ENCODE measurements at places on chromosomes 2 and 18.

DNA sequence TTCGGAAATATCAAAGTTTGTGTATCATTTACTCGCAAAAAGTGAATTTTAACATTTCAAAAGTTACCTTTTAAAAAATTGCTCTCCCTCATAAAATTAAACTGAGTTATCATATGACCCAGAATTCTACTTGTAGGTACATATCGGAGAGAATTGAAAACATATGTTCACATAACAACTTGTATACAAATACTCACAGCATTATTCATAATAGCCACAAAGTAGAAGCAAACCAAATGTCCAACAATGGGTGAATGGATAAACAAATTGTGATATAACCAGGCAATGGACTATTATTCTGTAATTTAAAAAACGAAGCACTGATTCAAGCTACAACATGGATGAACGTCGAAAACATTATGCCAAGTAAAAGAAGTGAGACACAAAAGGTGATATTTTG is 412.0 kb upstream of the TCF4 start:
- peak; percentile 33 for DNase-seq

DNA sequence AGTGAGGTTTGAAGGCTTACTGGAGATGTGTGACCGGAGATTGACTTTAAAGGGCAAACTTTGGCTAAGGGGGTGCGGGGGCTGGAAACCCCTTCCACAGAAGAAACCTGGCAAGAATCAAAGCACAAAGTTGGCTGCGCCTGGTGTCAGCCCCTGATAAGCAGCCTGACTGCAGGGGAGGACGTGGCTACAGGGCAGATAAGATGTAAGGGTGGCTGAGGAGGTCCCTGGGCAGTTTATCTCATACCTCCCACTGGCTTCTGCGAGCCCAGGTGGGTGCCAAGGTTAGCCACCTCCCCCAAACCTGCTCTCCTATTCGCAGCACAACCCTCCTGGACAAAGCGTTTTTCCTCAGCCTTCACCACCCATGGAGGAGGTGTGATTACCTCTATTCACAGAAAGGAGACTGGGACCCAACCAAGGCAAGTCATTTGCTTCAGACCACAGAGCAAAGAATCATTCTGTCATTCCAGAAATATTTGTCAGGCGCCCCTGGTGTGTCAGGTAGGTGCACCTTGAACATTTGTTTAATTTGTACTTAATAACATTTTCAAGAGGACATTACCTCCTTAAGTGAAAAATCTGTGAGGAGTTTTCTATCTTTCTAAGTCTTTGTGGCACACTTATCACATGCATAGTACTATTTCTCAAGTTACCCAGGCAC is 73.1 kb upstream of the IL1R1 start:
- no peak for DNase-seq

DNA sequence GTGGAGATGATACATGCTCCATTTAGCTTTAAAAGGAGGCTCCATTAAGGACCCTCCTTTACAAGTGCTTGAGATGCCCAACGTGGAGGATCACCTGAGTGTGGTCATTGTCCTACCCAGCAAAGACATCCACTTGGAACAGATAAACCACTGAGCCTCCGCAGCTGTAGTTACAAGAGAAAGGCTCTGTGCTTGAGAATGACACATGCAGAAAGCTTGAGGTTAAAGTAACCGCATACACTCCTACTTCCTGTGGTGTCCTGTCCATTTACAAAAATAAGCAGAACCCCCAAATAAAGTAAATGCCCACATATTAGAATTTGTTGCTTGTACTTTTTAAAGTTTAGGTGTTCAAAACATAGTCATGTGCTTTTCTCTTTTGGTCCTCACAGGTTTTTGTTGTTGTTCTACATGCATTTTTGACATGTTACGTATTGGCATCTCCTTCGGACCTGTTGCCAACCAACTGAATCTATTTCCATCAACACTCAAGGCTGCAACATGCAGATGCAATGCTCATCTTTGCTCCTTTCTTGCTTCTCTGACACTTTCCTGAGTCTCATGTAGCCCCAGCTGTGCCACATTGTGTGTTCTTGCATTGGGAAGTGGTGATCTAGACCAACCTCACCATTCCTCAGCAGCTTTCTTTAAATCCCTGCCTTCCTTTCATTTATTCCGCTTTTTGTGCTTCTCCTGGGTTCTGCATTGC is 56.0 kb downstream of the SERPINB7 start:
- DNase-seq, result no peak

GRCh38 chr2:219254590-219255201 is 978 bp upstream of the TUBA4A start:
- no peak for DNase-seq

- peak; percentile 9 for DNase-seq
Measured at GRCh38 chr2:208265371-208265800, 669 bp upstream of the PIKFYVE start.

GRCh38 chr18:61530681-61531080 is 197.5 kb downstream of the CDH20 start:
- no peak for DNase-seq

- DNase-seq, result no peak
Measured at GRCh38 chr18:79778291-79778791, 19.4 kb upstream of the KCNG2 start.

- peak; percentile 77 for DNase-seq
Measured at GRCh38 chr18:55401638-55402191, 186.3 kb downstream of the TCF4 start.

DNA sequence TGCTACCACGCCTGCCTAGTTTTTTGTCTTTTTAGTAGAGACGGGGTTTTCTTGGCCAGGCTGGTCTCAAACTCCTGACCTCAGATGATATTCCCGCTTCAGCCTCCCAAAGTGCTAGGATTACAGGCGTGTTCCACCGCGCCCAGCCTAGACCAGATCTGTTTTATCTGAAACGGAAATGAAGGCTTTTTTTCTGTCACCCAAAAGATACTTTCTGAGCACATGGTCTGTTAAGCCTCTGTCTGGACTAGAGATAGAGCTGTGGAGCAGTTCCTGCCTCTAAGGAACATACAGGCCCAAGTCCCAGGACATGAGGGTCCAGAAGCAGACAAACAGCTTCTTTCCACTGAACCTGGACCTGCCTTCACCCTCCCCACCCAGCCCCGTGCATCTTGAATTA is 43.6 kb upstream of the PTMA start:
- DNase-seq, result no peak

DNA sequence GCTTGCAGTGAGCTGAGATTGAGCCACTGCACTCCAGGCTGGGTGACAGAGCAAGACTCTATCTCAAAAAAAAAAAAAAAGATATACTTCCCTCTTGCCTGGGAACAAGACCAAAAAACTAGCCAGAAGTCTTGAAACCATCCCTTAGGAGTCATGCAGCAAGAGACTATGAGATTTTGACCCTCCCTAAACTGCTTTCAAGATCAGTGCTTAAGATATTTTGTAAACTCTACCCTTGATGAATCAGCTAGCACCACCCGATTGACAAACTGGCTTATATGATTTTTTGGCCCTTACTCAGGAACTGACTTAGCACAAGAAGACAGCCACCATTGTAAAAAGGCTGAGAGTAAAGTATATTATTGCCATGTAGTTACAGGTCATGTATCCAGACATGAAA is 3.8 kb downstream of the SULT1C3 start:
- DNase-seq, result no peak

DNA sequence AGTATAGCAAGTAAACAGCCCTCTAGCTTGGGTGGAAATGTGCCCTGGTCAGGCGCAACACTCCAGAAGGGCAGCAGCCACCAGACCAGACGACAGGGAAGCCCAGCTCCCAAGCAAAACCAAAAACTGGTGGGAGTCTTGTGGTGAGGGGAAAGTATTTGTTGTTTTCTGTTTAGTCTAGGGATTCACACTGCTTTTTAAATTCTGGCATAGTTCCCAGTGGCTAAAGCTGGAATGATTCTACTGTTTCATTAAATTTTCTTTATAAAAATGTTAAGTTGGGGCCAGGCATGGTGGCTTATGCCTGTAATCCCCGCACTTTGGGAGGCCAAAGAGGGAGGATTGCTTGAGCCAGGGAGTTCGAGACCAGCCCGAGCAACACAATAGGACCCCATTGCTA is 38.5 kb downstream of the MERTK start:
- no peak for DNase-seq

GRCh38 chr2:175880-176820 is 87.7 kb downstream of the SH3YL1 start:
- no peak for DNase-seq

DNA sequence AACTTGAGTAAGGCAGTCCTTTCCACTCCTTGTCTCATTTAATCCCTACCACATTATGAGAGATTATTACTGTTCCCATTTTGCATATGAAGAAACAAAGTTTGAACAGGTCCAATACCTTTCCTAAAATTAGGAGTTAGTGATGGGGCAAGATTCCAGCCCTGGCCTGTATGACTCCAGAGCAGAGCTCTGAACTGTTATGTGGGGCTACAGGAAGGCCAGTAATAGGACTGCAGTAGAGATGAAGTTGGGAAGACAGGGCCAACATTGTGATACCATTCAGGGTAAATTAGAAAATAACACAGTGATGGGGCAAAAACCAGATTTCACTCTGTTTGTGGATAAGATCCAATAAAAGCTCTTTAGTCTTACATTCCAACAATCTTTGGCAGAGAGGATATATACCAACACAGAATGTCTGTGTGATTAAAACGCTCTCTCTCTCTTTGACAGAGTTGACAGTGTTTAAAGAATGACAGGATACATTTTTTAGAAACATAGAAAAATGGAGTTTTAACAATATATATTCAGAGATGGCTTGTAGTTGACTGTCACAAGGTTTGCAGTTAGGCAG is 22.7 kb downstream of the KATNAL2 start:
- DNase-seq, result no peak

DNA sequence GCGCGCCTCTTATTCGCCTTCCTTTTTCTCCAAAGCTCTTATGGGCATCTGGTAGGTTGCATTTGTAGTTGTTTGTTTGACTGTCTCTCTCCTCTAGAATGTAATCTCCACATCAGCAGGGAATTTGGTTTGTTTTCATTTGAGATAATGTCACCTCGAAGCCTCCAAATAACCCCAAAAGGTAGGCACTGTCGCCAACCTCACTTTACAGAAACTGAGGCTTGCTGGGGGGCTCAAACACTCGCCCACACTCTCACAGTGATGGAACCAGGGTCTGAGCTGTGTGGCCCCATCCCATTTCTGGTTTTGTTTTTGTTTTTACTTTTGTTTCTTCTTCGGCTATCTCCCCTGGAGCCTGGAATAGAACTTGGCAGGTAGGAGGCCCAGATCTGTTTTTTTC is 172.2 kb upstream of the MYCN start:
- DNase-seq, result no peak

- no peak for DNase-seq
Measured at GRCh38 chr2:219629976-219630695, 2.7 kb downstream of the SLC4A3 start.

DNA sequence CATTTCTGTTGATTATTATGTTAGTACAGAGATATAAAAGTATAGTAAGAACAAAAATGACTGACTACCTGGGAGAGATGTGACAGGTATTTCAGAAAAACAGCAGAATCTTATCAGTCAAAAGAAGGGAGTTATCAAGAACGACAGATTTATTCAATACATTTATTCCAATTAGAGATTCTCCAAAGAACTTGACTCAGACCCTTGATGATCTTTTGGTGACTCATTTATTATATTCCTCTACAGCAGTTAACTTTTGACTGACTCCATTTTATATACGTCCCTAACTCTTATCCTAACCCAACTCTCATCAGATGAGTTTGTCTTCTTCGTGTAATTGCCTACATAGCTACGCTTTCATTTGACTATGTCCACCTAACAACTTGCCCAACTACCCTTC is 91.1 kb downstream of the C2orf74 start:
- DNase-seq, result no peak

DNA sequence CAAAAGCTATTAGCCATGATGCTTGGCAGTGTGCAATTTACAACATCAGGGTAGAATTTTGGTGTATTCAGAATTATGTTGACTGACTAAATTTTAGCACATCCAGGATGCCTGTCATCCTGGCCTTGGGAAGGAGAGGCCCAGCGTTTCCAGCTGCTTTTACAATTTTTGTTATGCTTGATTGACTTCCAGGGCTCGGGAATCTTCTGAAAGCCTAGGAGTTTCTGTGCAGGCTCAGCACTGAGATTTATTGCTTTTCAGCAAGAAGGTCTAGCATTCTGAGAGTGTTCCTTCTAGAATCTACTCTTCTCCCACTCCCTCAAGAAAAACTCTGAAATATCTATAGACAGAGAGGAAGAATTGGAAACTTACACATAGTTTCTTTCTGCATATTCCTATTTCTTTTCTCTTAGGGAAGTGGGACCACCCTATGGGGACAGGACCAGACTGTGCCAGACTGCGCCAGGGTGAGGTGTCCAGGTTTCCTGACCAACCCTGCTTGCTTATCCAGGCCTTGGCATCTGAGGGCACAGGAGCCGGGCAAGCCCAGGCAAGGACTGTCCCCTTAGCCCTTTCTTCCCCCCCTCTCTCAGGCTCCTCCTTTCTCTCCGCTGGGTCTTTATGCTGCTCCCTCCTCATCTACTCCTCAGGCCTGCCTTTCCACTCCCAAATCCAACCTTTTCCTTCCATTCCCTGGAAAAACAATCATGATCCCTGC is 26.9 kb downstream of the MAIP1 start:
- DNase-seq, result no peak

- DNase-seq, result no peak
Measured at GRCh38 chr2:67323209-67323991, 73.7 kb upstream of the ETAA1 start.

Measured in GM04503 (cell line).